ENCODE measurements at places on chromosomes 11 and 22.

DNA sequence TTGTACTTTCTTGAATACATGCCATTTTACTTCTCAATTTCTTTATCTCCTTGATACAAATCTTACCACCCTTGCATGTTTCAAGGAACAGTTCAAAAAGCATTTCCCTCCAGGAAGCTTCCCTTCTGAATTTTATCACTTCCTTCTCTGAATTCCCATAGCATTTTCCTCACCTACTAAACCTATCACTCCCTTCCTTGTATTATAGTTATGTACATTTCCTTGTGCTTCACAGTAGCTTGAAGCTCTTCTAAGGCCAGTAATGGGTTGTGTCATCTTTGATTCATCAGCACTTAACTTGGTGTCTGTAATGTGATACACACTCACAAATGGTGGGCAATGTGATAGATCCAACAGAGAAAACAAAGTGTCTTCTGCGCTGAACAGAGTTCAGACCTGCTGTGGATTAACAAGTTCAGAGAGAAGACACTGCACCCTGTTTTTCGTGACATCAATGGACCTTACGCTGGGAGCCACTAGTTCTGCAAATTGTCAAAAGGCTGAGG, 127.5 kb downstream of the CCDC81 start:
- DNase-seq = no peak

DNA sequence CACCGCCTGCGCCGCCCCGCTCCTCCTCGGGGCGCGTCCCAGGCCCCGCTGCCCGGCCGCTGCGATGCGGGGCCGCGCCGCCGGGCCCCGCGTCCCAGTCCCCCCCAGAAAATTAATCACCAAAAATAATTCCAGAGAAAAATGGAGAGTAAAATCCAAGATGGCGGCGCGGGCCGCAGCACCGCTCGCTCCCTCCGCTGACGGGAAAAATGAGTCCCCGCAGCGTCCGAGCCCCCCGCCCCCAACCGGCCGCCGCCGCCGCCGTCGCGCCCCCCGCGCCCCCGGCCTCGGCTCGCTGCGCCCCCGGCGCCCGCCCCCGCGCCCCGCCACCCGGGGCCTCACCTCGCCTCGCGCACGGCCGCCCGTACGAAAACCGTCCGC, at the start of gene KMT5B:
KMT5B (minus strand) TSS at position 162 of the 381 bp plus-strand sequence. CDS start 23,220 bp downstream, outside the sequence.
- peak; percentile 42 for DNase-seq

DNA sequence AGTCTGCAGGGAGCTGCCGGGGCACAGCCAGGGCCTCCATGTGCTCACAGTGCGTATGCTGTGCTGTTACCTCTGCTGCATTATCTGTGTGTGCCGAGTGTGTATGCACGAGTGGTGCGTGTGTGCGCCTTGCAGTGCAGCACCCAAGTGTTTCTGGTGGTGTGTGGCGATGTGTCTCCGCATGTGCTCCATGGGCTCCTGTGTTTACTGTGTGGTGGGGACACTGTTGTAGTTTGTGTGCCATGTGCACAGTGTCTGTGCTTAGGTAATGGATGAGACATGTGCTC, 31.4 kb downstream of the KCNC1 start:
- DNase-seq = no peak

- DNase-seq = no peak
Observed at GRCh38 chr11:76102802-76103201, 103.5 kb downstream of the WNT11 start.

DNA sequence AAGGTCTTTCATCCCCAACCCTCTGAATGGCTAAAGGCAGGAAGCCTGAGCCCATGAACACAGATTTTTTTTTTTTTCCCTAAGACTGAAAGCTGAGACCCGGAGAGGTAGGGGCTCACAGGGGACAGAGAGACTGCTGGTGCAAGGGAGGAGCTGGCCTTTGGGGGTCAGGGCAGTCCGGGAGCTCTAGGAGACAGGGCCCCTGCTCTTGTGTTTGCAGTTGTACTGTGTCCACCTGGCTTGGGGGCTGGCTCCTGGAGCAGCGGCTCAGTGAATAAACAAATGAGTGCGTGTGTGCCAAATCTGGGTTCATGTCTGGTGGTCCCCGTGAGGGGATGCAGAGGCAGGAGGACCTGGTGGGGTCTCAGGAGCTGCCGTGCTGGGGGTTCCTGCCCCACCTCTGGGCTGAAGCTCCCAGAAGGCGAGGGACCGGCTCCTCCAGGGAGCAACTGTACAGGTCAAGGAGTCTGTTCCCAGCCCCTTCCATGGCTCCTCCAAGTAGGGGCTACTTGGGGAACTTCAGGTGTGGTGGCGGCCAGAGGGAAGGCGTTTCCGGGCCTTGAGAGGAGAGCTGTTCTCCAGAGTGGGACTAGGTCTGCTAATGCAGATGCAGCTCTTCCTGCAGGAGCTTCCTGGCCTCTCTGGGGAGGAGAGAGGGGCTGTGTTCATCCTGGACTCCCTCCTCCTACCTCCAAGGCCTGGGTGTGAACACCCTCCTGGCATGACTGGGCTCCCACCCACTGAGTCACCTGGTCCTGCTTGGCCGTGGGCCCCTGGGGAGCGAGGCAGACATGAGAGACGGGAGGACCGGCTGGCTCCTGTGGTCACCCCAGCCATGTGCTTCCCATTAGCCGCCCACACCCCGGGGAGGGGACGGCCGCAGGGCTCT, 57.6 kb downstream of the FBXO7 start:
- DNase-seq = no peak

DNA sequence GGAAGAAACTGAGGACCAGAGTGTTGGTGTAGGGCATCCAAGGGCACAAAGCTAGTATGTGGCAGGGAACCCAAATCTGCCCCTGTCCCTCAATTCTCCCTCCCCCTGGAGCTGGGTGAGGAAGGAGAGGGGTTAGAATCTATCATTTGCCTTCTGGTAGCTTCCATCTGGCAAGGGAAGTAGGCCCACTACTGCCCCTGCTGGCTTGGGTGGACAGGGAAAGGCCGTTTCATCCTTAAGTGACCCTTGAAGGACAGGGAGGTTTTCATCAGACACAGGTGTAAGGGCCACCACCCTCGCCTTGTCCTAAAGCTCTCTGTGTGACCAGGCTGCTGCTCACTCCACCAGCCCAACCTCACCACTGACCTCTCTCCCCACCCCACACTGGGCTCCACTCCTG, 22.1 kb downstream of the NECTIN1 start:
- no peak for DNase-seq

DNA sequence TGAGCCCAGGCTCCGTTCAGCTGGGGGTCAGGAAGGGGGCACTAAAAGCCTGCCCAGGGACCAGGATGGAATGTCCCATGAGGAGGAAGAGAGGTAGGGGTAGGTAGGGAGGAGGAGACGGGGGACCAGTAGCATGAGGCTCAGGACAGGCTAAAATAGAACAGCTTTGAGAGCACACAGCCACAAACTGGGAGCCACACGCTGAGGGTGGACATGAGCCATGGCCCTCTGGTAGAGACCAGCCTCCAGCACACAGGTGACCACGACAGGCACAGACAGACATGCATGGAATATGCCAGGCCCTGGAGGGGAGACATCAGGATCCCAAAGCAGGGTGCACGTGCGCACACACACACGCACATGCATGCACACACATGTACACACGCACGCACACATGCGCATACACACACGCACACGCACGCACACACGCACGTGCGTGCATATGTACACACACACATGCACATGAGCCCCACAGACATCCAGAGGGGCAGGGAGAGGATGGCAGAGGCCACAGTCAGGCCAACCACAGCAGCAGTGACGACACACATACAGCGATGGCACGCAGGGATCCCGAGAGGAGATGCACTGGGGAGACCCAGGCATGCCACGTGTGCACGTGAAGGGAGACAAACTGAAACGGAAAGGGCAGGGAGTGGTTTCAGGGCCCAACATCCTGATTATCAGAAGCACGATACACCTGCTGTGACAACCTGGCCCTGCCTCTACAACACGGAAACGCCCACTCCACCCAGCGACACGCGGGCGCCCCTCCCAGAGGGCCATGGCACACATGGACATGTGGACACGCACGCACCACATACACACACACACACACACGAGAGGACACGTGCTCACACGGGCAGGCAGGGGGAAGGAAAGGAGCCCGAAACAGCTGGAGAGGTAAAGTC, 25.7 kb downstream of the LRRC10B start:
- no peak for DNase-seq

GRCh38 chr22:31829505-31829904, 75.7 kb downstream of the DEPDC5 start:
- DNase-seq = peak; percentile 86

DNA sequence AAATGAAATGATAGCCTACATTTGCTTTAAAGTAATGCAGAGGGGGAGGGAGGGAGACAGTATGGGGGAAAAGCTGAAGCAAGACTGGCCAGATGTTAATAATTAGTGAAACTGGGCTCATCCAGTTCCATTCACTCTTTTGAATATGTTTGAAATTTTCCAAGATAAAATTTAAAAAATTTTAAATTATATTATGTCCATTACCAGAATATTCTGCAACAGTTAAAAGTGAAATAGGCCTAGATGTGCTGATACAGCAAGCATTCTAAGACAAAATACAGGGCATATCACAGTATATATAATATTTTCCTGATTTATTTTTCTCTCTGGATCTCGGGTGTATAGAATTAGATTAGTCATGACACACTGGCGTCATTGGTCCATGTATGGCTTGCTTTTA, 13.6 kb upstream of the ZNRF3 start:
- no peak for DNase-seq

DNA sequence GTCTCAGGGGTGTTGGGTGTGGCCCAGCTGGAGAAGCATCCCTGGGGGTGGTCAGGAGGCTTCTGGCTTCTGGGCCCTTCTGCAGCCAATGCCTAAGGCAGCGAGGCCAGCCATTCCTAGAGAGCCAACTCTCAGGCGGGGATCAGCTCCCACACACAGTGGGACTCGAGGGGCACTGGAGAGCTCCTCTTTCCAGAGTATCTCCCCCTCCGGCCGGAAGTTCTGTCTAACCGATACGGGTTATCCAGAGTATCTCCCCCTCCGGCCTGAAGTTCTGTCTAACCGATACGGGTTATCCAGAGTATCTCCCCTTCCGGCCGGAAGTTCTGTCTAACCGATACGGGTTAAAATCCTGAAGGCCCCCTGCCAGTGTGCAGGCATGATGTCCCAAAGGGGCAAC, 71.2 kb upstream of the B3GAT1 start:
- DNase-seq = no peak

GRCh38 chr11:14075118-14076078, 112.9 kb downstream of the SPON1 start:
- DNase-seq = peak; percentile 85

DNA sequence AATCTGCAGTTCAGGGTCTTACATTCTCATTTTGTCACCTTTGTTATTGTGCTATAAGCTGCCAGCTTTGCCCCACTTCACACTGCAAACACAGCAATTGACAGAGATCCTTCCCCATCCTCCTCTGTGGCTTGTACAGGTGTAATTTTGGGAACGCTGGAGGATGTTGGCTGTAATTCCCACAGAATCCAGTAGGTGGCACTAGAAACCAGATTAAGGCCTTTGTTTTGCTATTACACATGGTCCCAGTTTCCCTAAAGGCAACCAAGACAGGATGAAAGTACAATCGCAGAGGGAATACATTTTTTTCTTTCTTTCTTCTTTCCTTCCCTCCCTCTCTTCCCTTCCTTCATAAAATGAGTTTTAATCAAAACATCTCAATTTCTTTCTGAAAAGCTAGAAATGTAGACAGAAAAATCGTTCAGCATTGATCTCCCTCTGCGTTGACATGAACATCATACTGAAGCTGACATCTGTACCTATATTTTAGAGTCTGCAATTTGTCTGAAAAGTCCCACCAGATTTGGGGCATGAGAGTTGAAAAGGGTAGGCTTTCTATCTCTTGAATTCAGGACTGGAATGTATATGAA, 21.3 kb upstream of the NELL1 start:
- peak; percentile 50 for DNase-seq

DNA sequence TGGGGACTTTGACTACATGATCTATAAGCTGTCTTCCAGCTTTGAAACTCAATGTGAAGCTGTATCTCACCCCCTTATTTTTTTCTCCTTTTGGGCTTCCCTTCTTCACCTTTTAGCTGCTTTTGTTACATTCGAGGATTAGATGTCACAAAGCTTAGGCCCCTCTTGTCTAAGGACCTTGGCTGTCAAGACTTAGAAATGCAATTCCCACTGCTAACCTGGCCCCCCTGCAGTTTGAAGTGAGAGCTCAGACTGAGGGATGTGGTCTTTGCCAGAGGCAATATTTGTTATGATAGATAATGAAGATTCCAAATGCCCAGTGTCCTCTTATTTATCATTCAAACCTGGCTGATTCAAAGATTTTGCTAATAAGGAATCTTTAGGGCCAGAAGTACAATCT, 128.3 kb downstream of the ARL14EP start:
- DNase-seq = no peak

DNA sequence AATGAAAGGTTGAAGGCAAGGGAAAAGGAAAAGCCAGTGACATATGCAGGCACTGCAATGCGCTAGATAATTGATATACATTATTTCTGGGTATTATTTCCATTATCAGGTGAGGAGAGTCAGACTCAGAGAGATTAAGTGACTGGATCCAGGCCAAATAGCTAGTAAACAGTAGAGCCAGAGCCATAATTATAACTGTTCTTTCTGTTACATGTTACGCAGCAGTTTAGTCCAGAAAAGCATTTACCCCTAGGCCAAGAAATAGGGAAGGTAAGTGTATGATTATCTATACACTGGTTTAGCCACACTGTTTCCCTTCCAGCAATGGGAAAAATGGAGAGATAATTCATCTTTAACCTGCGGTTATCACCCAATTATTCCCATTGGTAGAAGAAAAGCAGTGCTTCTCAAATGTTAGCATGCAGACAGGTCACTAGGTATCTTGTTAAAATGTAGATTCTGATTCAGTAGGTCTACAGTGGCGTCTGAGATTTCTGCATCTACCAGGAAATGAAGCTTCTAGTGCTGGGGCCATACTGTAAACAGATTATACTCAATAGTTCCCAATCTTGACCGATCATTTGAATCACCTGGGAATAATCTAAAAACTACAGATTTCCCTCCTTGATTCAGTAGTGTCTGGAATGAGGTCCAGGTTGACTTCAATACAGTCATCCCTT, 69.4 kb downstream of the RBFOX2 start:
- DNase-seq = no peak

DNA sequence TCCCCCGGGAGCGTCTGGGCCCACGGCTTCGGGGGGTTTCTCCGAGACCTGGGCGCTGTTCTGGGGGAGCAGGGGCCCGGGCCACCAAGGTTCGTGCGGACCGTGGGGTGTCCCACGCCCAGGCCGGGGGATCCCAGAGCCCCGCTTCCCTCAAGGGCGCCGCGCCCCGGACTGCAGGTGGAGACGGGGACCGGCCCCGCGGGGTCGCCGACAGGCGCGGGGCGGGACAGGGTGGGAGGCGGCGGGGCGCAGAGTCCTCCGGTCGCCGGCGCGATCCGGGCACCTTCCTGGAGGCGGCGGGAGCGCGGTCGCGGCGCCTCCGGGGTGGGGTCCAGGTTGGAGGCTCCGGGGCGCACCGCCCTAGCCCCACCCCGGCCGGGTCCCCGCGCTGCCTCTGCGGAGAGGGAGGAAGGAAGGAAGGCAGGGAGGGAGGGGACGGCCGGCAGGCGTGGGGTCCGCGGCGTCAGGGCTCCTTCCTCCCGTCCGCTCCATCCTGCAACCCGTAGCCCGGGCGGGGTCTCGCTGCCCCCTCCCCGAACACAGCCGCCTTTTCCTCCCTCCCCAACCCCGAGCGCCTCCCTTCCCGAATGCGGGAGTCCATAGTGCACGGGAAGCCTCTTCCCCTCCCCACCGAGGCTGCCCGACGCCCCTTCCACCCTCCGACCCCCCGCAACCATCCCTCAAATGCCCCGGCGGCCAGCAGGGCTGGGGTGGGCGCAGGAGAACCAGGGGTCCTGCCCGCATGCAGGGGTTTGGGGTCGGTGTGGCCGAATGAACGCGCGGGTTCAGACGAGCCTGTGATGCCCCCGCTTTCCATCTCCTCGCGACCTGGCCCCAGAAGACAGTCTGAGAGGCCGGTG, 4.3 kb upstream of the ZBED4 start:
- DNase-seq = no peak
